ENCODE measurements at places on chromosomes 4 and X.

DNA sequence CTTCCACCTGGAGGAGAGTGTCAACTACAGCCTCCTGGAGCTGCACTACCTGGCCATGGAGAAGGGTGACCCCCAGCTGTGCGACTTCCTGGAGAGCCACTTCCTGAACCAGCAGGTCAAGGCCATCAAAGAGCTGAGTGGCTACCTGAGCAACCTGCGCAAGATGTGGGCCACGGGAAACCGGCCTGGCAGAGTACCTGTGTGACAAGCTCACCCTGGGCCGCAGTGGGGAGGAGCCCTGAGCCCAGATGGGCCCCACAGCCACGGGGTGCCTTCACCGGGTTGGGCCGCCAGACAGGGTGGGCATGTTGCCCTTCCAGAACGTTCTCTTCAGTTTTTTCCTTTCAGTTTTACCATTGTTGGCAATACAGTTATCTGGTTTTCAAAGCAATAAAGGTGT is 15.2 kb upstream of the FAM47A start:
- DNase-seq = no peak

DNA sequence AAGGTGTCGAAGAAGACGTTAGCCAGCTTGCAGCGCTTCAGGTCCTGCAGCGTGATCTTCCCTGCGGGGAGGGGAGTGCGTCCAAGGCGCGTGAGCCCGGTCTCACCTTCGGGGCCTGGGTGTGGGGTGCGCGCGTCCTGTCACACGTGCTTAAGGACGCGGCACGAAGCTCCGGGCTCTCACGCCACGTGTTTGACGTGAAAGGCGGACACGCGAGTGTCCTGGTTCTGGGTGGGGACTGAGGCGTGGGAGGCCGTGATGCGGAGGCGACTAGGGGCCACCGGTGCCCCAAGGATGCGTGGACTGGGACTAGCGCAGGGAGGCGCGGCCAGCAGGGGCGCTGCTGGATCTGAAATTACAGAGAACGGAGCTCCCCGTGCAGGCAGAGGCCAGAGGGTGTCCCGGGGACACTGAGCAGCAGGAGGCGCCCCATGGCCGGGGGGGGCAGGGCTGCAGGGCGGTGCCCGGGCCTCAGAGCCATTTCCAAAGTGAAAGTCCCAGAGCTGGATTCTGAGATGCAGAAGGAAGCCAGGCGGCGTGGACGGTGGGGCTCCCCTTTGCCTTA is 20.3 kb upstream of the GTPBP6 start:
- no peak for DNase-seq

GRCh38 chrX:1521459-1521956 is 15.5 kb downstream of the P2RY8 start:
- DNase-seq = no peak

DNA sequence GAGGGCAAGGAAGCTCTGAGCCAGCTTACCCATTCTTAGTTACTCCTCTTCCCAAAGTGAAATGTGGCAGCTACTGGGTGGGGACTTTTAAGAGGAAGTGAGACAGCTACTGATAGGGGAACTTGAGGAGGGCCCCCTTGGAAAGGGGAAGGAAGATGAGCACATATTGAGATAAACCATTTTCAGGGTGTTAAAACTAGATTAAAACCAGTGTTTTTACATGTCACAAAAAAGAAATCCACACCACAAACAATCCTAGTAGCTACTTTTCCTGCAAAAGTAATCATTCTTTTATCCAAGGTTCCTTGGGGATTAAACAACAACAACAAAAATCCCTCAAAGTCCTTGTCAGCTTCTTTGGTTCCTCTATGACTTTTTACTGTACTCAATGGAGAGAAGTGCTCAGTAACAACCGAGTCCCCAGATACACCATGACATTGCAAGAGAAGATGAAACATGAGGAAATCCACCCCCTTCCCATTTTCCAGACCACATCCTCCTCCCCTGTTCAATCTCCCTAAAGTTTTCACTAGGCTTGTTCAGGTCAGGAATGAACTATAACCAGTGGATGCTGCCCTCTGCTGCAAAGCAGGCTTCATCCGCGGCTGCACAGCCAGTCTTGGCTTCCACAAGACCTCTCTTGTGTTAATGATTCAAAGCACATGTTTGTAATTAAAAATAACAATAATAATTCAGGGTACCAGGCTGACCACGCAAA is 113.5 kb upstream of the TMEM164 start:
- no peak for DNase-seq

DNA sequence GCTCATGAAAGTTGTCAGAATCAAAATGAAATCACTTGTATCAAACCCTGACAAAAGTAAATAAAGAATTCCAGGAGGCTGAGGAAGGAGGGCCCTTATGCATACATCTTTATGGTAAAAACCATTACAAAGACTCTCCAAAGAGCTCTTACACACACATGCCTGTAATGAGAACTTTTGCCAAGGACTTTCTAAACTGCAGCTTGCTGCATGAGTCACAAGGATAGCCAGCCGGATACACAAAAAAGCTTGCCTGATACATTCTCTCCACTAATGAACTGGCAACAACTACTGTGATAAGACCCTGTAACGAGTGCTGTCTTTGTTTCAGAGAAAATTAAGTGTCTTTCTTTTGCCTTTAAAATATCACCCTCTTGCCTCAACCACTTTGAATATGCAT is 618.1 kb downstream of the PPP4R3C start:
- no peak for DNase-seq

Data from activated CD8-positive, alpha-beta memory T cell treated with anti-CD3 and anti-CD28 coated beads for 48 hours (primary cell).